ENCODE measurements at places on chromosomes 6 and 20. TPM values are rescaled to one million over a fixed set of nuclear protein-coding genes. Genes with fewer than 3 reads are reported as not detected.

- H3K36me3 ChIP-seq, result no peaks in the 10 kb centered on the region
- no peaks in the 10 kb centered on the region for H3K4me1 ChIP-seq
- H3K27me3 ChIP-seq, result no peaks in the 10 kb centered on the region
- no peak overlapping the region for H3K4me3 ChIP-seq
- no peak for DNase-seq
Measured at GRCh38 chr6:168736039-168736438, 295.1 kb downstream of the SMOC2 start.

GRCh38 chr6:3627501-3627900, 124.0 kb downstream of the PXDC1 start:
- no peak for DNase-seq
- H3K4me1 ChIP-seq, result peaks cover 21% of the 10 kb centered on the region
- H3K4me3 ChIP-seq, result no peak overlapping the region
- H3K27me3 ChIP-seq, result no peaks in the 10 kb centered on the region
- no peaks in the 10 kb centered on the region for H3K36me3 ChIP-seq

DNA sequence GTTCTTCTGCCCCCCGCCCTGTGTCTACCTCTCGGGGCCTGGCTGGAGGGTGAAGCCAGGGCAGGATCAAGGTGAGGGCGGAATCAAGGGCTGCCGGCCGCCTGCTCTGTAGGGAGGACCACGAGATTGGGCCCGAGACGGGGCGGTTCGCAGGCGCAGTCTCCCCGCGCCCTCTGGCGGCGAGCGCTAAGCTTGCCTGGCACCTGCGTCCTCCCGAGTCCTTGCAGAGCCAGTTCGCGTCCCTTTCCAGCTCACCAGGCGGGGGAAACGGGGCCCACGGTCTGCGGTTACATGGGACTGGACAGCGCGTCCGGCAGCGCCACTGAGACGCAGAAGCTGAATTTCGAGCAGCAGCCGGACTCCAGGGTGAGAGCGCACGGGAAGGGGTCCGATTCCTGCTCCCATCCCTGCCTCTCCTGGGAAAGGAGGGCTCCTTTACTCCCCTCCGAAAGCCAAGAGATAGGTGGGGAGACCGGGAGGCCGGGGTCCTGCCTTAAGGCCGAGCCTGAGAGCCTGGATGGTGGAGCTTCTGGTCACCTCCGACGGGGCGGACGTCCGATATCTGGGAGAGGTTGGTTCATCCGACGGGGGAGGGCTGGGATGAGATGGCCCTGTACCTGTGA, 3.6 kb upstream of the MATN4 start:
- H3K4me1 ChIP-seq, result peaks cover 9% of the 10 kb centered on the region
- no peak overlapping the region for H3K4me3 ChIP-seq
- H3K27ac ChIP-seq, result no peak overlapping the region
- peaks cover 4% of the 10 kb centered on the region for H3K27me3 ChIP-seq
- no peak for DNase-seq

- no peaks in the 10 kb centered on the region for H3K36me3 ChIP-seq
- H3K4me1 ChIP-seq, result peaks cover 24% of the 10 kb centered on the region
- H3K4me3 ChIP-seq, result no peak overlapping the region
- no peaks in the 10 kb centered on the region for H3K27me3 ChIP-seq
- H3K27ac ChIP-seq, result peak overlapping the region; percentile 61
Measured at GRCh38 chr20:4613184-4613583, 108.5 kb upstream of the PRND start.

DNA sequence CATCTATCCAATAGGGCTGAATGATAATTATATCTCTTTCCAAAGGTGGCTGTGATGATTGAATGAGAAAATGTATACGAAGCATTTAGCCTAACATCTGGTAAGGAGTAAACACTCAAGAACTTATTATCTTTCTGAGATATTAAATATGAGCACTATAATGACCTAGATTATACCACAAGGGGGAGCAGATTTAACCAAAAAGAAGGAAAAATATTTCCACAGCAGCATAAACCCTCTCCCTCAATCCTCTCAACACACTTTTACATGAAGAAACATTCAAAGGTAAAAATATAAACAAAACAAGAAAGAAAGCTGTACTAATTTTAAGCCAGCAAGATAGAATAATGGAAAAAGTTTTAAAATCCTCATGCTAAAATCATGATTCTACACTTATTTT, 68.4 kb downstream of the SHPRH start:
- no peaks in the 10 kb centered on the region for H3K36me3 ChIP-seq
- no peak overlapping the region for H3K4me3 ChIP-seq
- no peaks in the 10 kb centered on the region for H3K4me1 ChIP-seq

- no peaks in the 10 kb centered on the region for H3K36me3 ChIP-seq
- H3K4me3 ChIP-seq, result no peak overlapping the region
- DNase-seq, result no peak
- no peaks in the 10 kb centered on the region for H3K4me1 ChIP-seq
- no peaks in the 10 kb centered on the region for H3K27me3 ChIP-seq
Measured at GRCh38 chr6:112007254-112007653, 46.6 kb upstream of the CCN6 start.

DNA sequence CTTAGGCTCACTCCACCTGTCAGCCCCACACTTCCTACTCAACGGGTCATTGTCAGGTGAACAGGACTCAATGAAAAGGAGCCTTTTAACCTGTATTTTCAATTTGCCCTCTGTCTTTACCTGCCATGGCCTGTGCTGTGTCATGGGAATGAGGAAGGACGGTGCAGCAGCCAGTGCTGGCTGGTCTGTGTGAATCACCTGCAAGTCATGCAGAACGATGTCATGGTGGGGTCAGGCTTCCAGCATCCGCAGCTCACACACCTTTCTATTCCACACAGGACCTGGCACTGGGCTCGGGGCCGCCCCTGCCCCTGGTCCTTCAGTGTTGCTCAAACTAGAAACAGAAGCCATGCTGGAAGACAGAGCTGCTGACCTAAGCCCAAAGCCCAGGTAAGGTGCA, 188.7 kb upstream of the GMDS start:
- H3K36me3 ChIP-seq, result no peaks in the 10 kb centered on the region
- no peak for DNase-seq
- H3K4me1 ChIP-seq, result no peaks in the 10 kb centered on the region
- no peaks in the 10 kb centered on the region for H3K27me3 ChIP-seq
- no peak overlapping the region for H3K27ac ChIP-seq

- H3K36me3 ChIP-seq, result no peaks in the 10 kb centered on the region
- H3K27ac ChIP-seq, result no peak overlapping the region
- no peak for DNase-seq
- no peak overlapping the region for H3K4me3 ChIP-seq
- H3K27me3 ChIP-seq, result no peaks in the 10 kb centered on the region
- H3K4me1 ChIP-seq, result no peaks in the 10 kb centered on the region
Measured at GRCh38 chr6:153117986-153118879, 12.8 kb downstream of the RGS17 start.

DNA sequence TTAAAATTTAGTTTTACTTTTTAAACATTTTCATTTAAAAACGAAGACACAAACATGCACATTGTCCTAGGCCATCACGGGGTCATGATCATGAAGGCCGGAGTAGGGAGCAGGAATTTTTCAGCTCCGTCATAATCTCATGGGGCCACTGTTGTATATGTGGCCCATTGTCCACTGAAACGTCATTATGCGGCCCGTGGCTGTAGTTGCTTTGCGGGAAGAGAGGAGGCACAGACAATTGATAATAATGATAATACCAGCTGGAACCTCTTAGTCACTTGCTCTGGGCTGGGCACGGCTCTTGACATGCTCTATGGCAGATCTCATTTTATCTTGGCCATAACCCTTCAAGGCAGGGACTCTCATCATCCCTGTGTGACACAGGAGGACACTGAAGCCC, 56.5 kb upstream of the FNDC1 start:
- peaks cover 12% of the 10 kb centered on the region for H3K4me1 ChIP-seq
- H3K27ac ChIP-seq, result no peak overlapping the region
- H3K36me3 ChIP-seq, result no peaks in the 10 kb centered on the region
- no peaks in the 10 kb centered on the region for H3K27me3 ChIP-seq
- no peak for DNase-seq
- no peak overlapping the region for H3K4me3 ChIP-seq

DNA sequence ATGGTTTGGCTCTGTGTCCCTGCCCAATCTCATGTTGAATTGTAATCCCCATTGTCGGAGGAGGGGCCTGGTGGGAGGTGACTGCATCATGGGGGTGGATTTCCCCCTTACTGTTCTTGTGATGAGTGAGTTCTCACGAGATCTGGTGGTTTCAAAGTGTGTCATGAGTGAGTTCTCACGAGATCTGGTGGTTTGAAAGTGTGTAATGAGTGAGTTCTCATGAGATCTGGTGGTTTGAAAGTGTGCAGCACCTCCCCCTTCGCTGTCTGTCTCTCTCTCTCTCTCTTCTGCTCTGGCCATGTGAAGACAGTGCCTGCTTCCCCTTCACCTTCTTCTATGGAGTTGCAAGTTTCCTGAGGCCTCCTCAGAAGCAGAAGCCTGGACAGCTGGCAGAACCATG, 87.6 kb downstream of the MYLK4 start:
- no peaks in the 10 kb centered on the region for H3K27me3 ChIP-seq
- DNase-seq, result no peak
- H3K4me3 ChIP-seq, result no peak overlapping the region
- H3K27ac ChIP-seq, result no peak overlapping the region
- H3K36me3 ChIP-seq, result no peaks in the 10 kb centered on the region
- no peaks in the 10 kb centered on the region for H3K4me1 ChIP-seq

DNA sequence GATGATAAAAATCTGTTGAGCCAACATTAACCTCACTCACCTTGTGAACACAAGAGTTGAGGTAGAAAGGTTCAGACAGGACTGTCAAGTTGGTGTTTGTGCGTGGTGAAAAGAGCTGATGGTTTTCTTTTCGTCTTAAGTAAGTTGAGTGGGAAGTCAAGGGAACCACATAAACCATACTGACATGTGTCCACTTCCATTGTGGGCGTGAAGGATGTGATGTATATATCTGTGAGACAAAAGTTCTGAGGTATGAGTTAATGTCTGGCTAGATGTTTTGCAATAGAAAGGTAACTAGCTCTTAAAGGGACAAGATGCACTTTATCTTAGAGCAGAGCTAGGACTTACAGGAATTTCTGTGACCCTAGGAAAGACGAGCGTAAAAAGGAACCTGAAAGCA, 1272.1 kb upstream of the ADGRB3 start:
- no peak for DNase-seq
- H3K27me3 ChIP-seq, result no peaks in the 10 kb centered on the region
- H3K27ac ChIP-seq, result no peak overlapping the region
- no peaks in the 10 kb centered on the region for H3K36me3 ChIP-seq
- no peak overlapping the region for H3K4me3 ChIP-seq

CDH4 gene
- total RNA-seq, result not detected

ZNF165 gene
- 0.28 TPM for total RNA-seq

LHFPL5 gene
- total RNA-seq, result 0.27 TPM

DEF6 gene
- 4.7 TPM for total RNA-seq

NPEPL1 gene
- total RNA-seq, result 65.1 TPM

PACSIN1 gene
- 1.9 TPM for total RNA-seq

PSORS1C2 gene
- not detected for total RNA-seq

MYCT1 gene
- 6.8 TPM for total RNA-seq
